Fibroblast of upper back skin (primary cell): ENCODE measurements at places on chromosomes 13 and 19.
A peak's percentile ranks its signal among the peaks of the same experiment; 100 is the strongest.

DNA sequence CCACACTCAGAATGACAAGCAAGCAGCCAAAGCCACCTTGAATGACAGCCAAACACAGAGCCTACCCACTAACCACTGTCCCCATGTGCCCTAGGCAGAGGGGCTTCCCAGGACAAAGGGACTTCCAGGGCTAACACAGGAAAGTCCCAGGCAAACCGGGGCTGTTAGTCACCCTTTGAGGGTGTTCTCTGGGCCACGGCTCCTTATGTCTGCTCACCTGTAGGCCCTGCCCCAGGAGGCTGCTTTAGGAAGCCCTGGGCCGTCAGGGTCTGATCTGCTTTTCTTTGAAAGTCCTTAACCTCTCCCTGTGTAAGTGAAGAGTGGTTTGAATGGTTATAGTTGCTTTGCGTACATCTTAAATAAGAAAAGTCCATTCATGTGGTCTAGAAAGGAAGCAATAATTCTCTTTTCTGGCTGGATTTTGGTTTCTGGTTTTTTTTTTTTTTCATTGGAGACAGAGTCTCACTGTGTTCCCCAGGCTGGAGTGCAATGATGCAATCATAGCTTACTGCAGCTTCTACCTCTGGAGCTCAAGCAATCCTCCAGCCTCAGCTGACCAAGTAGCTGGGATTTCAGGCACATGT is 161.4 kb downstream of the EFNB2 start:
- peak; percentile 94 for DNase-seq

GRCh38 chr13:30362869-30363268 is 55.5 kb upstream of the KATNAL1 start:
- DNase-seq, result no peak

DNA sequence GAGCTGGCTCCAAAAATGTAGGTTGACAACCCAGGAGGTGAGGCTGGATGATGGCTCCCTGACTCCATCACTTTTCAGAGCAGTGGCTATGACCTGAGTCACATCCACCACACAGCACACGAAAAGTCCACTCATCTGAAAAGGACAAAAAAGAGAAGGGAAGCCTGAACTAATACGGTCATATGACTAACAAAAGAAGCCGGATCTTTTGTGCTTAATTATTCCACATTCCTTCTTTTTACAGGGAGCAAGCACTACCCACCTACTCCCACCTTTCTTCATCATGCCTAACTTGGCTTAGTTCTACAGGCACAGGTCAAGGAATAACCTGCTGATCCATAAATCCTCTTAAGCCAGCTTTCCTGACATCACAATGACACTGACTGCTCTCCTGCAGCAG is 601.3 kb upstream of the MIR17HG start:
- no peak for DNase-seq

DNA sequence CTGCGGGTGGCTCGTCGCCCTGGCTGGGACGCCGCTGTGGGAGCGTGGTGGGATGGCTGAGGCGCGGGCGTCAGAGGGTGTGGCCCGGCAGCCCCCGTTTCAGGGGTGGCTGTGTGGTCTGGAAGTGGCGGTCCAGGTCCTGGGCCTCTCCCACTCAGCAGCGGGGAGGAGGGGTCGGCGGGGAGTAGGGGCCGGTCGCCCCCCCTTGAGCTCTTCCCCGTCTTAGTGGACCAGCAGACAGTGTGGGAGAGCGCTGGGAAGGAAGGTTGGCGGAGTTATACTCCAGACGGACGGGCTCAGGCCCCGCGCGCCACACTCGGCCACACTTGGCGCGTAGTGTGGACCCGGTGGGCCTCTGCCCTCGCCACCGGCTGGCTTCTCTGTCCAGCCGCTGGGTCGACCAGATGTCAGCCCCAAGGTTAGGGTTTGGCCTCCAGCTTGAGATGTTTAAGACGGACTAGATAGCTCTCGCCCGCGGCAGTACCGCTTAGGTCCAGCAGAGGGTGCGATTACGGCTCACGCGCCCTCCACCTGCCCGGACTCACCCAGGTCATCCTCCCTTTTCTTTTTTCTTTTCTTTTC is 21.7 kb upstream of the ZNF429 start:
- no peak for DNase-seq

DNA sequence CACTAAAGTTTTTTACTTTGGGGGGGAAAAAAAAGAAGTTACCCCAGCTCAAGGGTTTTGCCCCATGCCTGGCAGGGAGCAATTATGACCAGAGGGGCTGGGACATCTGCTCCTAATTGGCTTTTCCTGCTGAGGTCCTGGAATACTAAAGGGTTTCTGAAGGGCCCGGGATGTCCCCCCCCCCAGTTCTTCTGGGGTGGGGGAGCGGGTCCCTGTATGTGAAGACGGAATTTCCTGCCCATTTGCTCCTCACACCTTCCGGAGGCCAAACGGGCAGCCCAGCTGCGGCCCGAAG is 1.1 kb upstream of the DLL3 start:
- no peak for DNase-seq

DNA sequence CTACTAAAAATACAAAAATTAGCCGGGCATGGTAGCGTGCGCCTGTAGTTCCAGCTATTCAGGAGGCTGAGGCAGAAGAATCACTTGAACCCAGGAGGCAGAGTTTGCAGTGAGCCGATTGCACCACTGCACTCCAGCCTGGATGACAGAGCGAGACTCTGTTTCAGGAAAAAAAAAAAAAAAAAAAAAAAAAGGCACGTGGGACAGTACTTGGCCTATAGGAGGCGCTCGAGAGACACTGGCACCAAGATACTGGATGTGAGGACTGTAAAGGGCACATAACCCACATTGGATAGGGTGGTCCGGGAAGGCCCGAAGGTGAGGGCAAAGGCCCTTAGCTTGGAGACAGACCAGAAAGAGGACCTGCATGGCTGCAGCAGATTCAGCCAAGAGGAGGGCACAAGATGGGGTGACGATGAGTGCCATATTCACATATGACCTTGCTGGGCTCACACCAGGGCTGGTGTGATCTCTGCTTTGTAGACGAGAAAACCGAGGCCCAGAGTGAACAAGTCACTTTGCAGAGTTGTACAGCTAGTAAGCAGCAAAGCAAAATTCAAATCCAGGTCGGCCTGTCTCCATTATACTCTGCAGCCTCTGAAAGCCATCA is 89.4 kb downstream of the DPF1 start:
- peak; percentile 25 for DNase-seq

- DNase-seq, result no peak
Measured at GRCh38 chr19:54959840-54960239, 6.3 kb upstream of the NLRP2 start.

DNA sequence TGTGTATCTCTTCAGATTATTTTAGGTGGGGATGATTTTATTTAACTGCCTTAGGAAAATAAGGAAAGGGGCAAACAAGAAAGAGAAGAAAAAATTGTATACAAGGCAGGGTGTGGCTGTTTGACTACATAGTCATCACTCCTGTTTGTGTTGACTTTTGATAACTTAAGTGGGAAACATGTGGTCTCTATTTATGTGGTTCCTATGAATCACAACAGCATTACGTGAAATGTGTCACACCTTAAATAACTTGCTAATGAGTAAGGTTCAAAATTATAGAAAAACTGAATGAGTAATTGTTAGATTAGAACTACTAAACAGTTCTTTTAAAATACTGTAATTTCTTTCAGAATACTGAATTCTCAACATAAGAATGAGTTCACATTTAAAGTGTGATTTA is 69.3 kb downstream of the LMO7 start:
- peak; percentile 39 for DNase-seq
